ENCODE measurements at places on chromosomes 6 and 20.

GRCh38 chr20:34571753-34572152 is 13.2 kb downstream of the MAP1LC3A start:
- no peak for DNase-seq

GRCh38 chr6:34027445-34027936 is 118.4 kb downstream of the GRM4 start:
- DNase-seq: no peak

- DNase-seq: no peak
Observed at GRCh38 chr20:42150230-42150629, 532.1 kb upstream of the CHD6 start.

GRCh38 chr20:32485770-32486478 is 99.2 kb downstream of the NOL4L start:
- DNase-seq: no peak

DNA sequence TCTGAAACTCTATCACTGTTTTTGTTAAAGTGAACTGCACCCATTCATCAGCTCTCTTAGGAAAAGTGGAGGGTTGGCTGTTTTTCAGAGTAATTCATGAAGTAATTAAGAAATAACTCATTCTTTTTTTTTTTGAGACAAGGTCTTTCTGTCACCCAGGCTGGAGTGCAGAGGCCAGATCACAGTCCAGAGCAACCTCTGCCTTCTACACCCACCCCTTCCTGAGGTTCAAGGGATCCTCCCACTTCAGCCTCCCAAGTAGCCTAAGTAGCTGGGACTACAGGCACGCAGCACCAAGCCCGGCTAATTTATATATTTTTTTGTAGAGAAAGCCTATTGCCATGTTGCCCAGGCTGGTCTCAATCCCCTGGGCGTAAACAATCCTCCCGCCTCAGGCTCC is 2.6 kb downstream of the ZNFX1 start:
- no peak for DNase-seq

DNA sequence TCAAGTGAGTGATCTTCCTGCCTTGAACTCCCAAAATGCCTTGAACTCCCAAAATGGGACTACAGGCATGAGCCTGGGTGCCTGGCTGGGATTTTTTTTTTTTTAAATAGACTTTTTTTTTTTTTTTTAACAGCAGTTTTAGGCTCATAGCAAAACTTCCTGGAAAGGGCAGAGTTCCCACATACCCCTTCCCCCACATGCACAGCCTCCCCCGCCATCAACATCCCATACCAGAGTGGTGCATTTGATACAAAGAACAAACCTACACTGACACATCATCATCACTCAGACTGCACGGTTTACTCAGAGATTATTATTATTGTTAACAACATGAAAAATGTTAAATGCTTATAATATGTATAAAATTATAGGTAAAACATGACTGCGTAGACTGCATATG is 26.0 kb downstream of the UQCC1 start:
- DNase-seq: no peak

DNA sequence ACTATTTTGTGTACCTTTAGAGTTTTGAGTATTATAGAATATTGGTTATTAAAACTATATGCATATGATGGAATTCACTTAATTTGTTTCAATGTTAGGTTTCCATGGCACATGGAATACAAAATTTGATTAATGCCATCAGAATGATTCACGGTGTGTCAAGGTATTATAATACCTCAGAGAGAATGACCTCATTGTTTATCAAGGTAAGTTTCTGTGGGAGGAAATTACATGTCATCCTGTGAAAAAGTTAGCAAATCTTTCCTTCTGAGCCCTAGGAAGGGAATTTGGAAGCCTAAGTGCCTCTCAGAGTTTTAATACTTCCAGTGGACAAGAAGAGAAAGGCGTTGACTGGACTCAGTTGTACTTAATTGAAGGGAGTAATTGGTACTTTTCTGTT is 40.8 kb downstream of the DNAH8 start:
- DNase-seq: no peak

DNA sequence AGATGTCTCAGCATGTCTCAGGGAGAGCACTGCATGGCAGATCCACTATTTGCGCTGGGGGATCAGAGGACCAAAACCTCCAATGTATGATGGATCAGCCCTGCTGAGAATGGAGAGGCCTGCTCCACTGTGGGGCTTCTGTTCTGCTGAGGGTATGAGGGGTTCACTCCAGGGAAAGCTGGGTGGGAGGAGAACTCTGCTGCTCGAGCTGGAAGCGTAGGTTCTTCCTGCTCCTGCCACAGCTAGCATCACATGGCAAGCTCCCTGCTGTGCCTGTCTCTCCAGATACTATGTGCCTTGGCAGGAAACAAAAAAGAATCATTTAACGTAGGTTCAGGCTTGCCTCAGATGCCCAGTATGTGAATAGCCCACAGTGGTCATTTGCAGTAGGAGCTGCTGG is 105.8 kb downstream of the EPM2A start:
- DNase-seq: no peak

GRCh38 chr20:50957798-50958614 is at the start of gene DPM1:
DPM1 (minus strand) TSS chr20:50958532; CDS start chr20:50958523, 9 bp downstream.
- DNase-seq: no peak

- DNase-seq: no peak
Observed at GRCh38 chr20:12337601-12338000, 419.9 kb downstream of the BTBD3 start.

GRCh38 chr6:106199998-106200397 is 113.9 kb downstream of the PRDM1 start:
- no peak for DNase-seq

DNA sequence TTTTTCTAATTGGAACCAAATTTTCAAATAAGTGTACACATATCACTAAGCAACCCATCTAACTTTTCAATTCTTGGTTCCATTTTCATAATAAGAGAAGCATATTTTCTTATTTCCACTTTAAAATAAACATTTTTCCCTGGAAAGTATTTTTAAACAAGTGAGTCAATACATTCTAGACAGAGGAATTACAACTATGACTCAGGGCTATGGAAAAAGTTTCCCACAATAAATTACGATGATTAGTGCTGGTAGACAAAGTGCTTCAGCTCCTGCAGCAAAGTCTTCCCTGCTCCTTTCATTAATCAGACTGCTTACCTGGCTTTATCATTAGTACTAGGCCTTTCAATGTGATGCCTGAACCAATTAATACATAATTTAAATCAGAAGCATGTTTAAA is 322.5 kb downstream of the HACE1 start:
- no peak for DNase-seq

DNA sequence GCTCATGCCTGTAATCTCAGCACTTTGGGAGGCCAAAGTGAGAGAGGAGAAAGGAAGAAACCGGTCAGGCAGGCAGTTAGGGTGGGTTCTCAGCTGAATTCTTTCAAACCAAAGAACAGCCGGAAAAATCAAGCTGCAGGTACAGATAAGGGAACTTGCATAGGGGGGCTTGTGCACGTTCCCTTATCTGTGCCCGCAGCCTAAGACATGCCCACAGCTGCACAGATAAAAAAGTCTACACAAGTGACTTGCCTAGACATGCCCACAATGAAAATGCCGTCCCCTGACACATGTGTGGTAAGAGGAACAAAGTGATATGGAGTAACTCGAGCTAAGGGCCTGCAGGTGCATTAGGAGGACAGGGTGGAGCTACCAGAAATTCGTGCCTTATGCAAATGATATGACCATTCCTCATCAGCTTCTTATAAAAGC is 175.8 kb upstream of the SALL4 start:
- DNase-seq: no peak

- no peak for DNase-seq
Observed at GRCh38 chr6:100465701-100466409, 1.1 kb upstream of the SIM1 start.

- no peak for DNase-seq
Observed at GRCh38 chr6:78538002-78538401, 329.3 kb upstream of the IRAK1BP1 start.

GRCh38 chr6:20028143-20028542 is 184.1 kb downstream of the MBOAT1 start:
- DNase-seq: no peak

DNA sequence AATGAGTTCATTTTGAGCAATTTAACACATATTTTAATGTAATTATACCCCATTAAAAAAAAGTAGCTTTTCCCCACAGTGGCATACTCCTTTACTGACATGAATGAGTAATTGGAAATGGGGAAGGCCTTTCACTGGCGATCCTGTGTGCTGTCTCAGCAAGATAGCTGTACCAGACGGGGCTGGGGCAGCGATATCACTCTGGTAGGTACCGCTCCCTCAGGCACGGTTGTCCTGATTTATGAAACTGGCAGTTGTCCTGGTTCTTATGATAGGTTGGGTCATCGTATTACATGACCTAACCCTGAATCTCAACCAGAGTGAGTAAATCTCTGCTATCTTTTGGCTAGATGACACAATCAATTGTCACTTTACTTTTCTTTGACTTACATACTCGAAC is 355.0 kb upstream of the MAP3K7 start:
- DNase-seq: no peak

Data from SIG-M5 (cell line).